PC-3 (cell line): ENCODE measurements at places on chromosomes 3 and 15. TPM values are rescaled to one million over a fixed set of nuclear protein-coding genes. Genes with fewer than 3 reads are reported as not detected.

TMIE gene
- total RNA-seq = 0.52 and 0.66 TPM in 2 replicates

HES1 gene
- total RNA-seq = 852 and 906 TPM in 2 replicates

GXYLT2 gene
- total RNA-seq = 12.6 and 13.3 TPM in 2 replicates

ARL6IP5 gene
- total RNA-seq = 18.8 and 25.4 TPM in 2 replicates

ANKUB1 gene
- not detected in 2 replicates for total RNA-seq

ZNF502 gene
- total RNA-seq = not detected in 2 replicates

KAT2B gene
- total RNA-seq = 10.9 and 11.9 TPM in 2 replicates

PCSK6 gene
- total RNA-seq = 2.7 and 3.7 TPM in 2 replicates

CKMT1A gene
- total RNA-seq = 1.7 and 4.4 TPM in 2 replicates

DNA sequence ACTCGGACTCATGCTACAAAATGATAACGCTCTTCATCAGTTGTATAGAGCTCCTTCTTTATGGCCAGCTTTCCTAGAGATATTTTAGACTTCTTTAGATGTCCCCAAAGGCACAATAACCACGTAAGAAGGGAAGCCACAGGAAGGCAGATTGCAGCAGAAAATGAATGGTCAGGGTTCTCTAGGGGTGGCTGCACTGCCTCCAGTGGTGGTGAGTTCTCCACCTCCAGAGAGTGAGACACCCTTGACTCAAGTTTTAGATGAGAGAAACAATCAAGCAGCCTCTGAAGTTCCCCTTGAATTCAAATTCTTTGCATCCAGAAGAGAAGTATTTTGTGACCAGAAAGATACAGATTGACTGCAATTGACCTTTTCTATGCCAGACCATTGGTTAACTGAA is 191.5 kb downstream of the TP63 start:
- H3K27me3 ChIP-seq = no peaks in the 10 kb centered on the region
- H3K36me3 ChIP-seq = no peaks in the 10 kb centered on the region
- H3K4me1 ChIP-seq = peaks cover 39% of the 10 kb centered on the region
- H3K27ac ChIP-seq = no peak overlapping the region

DNA sequence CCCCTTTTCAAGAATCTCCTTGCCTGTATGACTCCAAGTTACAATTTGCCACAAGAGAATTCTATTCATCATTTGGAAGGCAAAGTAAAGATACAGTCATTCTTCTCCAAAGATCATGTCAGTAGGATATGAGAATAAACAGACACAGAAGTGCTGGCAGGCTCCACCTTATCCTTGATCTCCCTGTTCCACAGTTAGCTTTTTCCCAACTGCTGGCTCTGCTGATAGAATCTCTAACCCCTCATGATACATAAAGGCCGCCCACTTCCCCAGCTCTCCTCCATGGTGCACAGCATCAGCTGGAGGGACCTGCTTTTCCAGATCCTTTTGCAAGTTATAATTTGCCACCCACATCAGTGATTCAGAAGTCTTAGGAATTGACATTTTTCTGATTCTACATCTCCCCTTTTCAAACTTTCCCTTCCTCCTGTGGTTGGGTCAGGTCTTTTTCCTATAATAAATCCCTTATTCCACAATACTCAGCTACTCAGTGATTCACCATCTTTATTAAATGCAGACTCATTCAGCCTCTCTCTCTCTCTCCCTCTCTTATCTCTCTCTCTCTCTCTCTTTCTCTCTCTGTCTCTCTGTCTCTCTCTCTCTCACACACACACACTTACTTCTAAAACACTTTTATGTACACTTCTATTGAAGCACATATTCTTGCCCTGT is 465.4 kb downstream of the GBE1 start:
- no peaks in the 10 kb centered on the region for H3K27me3 ChIP-seq
- H3K4me1 ChIP-seq = peaks cover 15% of the 10 kb centered on the region
- DNase-seq = no peak
- no peak overlapping the region for H3K27ac ChIP-seq

DNA sequence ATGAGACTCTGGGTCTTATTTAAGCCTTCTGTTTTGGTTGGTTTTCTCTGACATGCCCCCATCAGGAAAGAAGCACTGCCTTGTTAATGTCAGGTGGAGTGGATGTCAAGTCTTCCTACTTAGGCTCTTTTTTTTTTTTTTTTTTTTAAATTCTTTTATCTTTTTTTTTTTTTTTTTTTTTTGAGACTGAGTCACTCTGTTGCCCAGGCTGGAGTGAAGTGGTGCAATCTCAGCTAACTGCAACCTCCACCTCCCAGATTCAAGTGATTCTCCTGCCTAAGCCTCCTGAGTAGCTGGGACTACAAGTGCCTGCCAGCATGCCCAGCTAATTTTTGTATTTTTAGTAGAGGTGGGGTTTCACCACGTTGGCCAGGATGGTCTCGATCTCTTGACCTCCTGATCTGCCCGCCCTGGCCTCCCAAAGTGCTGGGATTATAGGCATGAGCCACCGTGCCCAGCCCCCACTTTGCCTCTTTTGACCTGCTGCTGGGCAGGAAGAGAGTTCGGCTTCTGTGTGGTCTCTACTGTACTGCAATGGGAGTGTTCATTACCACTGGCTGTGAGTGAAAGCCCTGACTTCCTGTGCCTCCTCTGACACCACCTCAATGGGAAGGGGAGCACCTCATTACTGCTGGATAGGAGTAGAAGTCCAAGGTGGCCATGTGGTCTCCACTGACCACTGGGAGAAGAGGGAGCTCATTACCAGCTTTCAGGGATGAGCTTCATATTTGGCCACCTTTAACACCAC is 10.9 kb downstream of the CTDSPL start:
- no peak overlapping the region for H3K4me3 ChIP-seq
- H3K27me3 ChIP-seq = 0 out of 2 replicates have a peak, but pooled peaks cover 3% of the 10 kb centered on the region
- H3K4me1 ChIP-seq = no peaks in the 10 kb centered on the region

- no peaks in the 10 kb centered on the region for H3K36me3 ChIP-seq
- DNase-seq = no peak
- H3K4me3 ChIP-seq = no peak overlapping the region
- no peak overlapping the region for H3K27ac ChIP-seq
- peaks cover 80% of the 10 kb centered on the region for H3K27me3 ChIP-seq
- no peaks in the 10 kb centered on the region for H3K4me1 ChIP-seq
Observed at GRCh38 chr15:33517944-33518343, 207.2 kb downstream of the RYR3 start.

DNA sequence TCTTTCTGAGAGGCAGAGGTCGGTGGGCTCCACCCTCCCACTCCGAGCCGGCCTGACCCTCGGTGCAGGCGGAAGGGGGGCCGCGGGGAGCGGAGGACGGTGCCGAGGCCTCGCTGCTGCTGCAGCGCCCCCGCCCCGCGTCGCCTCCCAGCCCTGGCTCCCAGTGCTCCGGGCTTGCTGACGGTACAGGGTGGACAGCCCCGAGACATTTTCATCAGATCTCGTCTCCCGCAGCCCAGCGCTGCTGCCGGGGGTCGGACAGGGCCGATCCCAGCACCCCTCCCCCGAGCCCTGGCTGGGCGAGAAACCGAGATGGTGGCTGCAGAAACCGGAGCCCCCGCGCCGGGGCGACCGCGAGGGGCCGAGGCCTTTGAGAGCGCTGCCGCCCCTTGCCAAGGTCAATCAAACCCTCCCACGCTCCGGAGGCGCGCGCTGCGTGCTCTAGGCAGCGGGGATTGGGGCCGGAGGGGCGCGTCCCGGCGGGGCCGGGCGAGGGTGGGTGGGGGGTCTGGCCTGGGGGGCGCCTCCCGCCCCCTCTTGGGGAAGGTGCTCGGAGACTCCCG is 42.5 kb downstream of the EPHB3 start:
- H3K36me3 ChIP-seq = no peaks in the 10 kb centered on the region

- no peak overlapping the region for H3K4me3 ChIP-seq
- H3K27me3 ChIP-seq = no peaks in the 10 kb centered on the region
- peak overlapping the region; percentile 99 for H3K27ac ChIP-seq
- H3K36me3 ChIP-seq = no peaks in the 10 kb centered on the region
- H3K4me1 ChIP-seq = peaks cover 63% of the 10 kb centered on the region
Observed at GRCh38 chr3:138078901-138079344, 36.5 kb downstream of the DZIP1L start.

- no peak overlapping the region for H3K4me3 ChIP-seq
- H3K4me1 ChIP-seq = peaks cover under 1% of the 10 kb centered on the region; the same call in 1 of the 2 replicates
- H3K27me3 ChIP-seq = no peaks in the 10 kb centered on the region
- no peaks in the 10 kb centered on the region for H3K36me3 ChIP-seq
- DNase-seq = no peak
Observed at GRCh38 chr3:178203650-178204049, 332.6 kb upstream of the KCNMB2 start.

DNA sequence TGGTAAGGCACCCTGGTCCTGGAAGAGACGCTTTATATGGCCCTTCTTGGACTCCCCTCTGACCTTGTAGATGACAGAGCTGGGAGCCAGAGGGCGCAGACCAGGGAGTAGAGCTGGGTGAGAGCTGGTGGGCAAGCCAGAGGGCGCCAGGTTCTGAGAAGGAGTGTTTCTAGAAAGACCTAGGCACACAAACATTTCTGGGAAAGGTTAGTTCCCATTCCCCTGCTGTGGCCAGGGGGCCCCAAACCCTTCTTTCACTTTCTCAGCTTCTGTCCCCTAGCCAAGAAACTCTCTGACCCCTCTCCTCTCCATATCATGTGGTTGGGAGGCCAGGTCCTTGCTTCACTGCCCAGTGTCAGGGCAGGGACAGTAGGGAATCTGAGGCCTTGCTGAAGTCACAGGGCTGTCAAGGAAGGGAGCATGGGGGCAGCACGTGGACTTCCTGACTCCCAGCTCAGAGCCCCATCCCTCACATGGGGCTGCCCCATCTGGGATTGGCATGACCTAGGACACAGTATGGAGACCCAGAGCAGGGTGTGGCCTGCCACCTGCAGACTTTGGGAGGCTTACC is 3.6 kb downstream of the HEMK1 start:
- no peak overlapping the region for H3K4me3 ChIP-seq
- DNase-seq = no peak
- peaks cover 13% of the 10 kb centered on the region; the same call in 1 of the 2 replicates for H3K4me1 ChIP-seq
- peaks cover 3% of the 10 kb centered on the region; the same call in 1 of the 2 replicates for H3K36me3 ChIP-seq
- no peak overlapping the region for H3K27ac ChIP-seq

- H3K27me3 ChIP-seq = no peaks in the 10 kb centered on the region
- H3K4me3 ChIP-seq = no peak overlapping the region
- no peaks in the 10 kb centered on the region for H3K4me1 ChIP-seq
- no peaks in the 10 kb centered on the region for H3K36me3 ChIP-seq
- DNase-seq = no peak
Observed at GRCh38 chr3:41769106-41769505, 192.8 kb downstream of the ULK4 start.

DNA sequence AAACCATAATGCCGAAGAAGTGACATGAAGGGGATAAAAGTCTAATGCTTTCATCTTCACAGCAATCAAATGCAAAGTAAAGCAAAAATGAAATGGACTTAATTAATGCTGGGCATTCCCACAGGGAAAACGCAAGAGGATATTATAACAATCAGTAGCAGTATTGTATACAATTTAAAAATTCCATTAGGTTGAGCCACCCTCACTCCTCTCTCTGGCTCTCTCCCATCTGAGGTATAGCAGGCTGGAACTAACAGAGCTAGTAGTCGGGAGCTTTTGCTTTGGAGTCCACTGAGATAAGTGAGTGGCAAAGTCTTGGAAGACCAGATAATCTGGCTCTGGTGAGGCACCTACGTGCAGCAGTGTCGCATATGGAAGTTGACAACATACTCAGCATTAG is 33.9 kb downstream of the DET1 start:
- H3K4me3 ChIP-seq = no peak overlapping the region
- peaks cover 6% of the 10 kb centered on the region; the same call in 1 of the 2 replicates for H3K4me1 ChIP-seq
- H3K27ac ChIP-seq = no peak overlapping the region

DNA sequence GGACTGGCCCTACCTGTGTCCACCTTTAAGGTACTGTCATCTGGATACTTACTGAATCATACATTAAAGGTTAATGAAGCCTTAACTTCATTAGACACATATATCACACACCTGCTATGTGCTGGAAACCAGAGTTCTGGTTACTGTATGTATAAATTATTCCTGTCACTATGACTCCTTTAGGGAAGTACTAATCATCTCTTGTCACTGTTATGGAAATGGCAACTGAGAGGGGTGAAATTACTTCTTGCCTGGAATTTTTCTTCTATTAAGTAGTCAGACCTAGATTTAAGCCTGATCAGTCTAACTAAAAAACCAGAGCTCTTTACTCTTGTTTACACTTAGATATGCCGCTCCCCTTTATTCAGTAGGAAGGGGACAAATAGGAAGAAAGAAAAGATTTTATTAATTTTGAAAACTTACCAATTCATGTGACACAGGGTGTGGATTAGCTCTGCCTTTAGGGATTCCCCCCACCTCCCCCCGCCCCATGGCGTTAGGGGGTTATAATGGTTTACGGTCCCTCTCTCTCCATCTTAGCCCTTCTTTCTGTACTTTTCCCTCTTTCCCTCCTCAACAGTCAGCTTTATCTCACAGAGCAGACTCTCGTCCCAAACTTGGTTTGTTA is 152.5 kb downstream of the KLHL25 start:
- H3K4me3 ChIP-seq = no peak overlapping the region
- H3K27me3 ChIP-seq = no peaks in the 10 kb centered on the region
- peaks cover 4% of the 10 kb centered on the region; the same call in 1 of the 2 replicates for H3K36me3 ChIP-seq
- DNase-seq = no peak
- H3K4me1 ChIP-seq = no peaks in the 10 kb centered on the region

- no peak overlapping the region for H3K27ac ChIP-seq
- peak; percentile 53 for DNase-seq
- H3K4me1 ChIP-seq = peaks cover 8% of the 10 kb centered on the region
- no peak overlapping the region for H3K4me3 ChIP-seq
- no peaks in the 10 kb centered on the region for H3K27me3 ChIP-seq
Observed at GRCh38 chr15:85458764-85459163, 78.4 kb downstream of the AKAP13 start.

GRCh38 chr3:115693868-115694267 is 70.6 kb downstream of the GAP43 start:
- DNase-seq = no peak
- H3K27me3 ChIP-seq = no peaks in the 10 kb centered on the region
- no peaks in the 10 kb centered on the region for H3K36me3 ChIP-seq
- H3K4me1 ChIP-seq = no peaks in the 10 kb centered on the region
- no peak overlapping the region for H3K4me3 ChIP-seq
- H3K27ac ChIP-seq = no peak overlapping the region

GRCh38 chr15:68256675-68257450 is 20.7 kb upstream of the FEM1B start:
- no peak overlapping the region for H3K27ac ChIP-seq
- no peaks in the 10 kb centered on the region for H3K36me3 ChIP-seq
- peak overlapping the region; percentile 57 for H3K4me3 ChIP-seq
